ENCODE measurements at places on chromosomes 1 and 21.

DNA sequence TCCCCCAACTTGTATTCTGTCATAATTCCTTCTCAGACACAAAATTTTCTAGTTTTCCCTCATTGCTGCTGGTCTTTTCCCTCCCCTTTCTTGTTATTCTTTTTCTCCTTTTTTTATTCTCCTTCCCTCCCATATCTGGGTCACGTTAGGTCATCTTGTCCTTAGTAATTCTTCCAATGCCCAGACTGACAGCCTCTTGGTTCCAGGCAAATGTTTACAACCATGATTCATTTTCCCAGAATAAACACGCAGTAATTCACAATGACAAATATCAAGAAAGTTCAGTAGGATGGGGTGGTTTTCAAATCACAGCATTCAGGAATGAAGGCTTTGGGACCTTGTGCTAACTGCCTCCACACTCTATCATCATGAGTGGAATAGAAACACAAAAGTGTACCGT is 25.2 kb downstream of the NHLH2 start:
- DNase-seq = no peak

GRCh38 chr1:81406292-81406999 is 394.3 kb upstream of the ADGRL2 start:
- no peak for DNase-seq

DNA sequence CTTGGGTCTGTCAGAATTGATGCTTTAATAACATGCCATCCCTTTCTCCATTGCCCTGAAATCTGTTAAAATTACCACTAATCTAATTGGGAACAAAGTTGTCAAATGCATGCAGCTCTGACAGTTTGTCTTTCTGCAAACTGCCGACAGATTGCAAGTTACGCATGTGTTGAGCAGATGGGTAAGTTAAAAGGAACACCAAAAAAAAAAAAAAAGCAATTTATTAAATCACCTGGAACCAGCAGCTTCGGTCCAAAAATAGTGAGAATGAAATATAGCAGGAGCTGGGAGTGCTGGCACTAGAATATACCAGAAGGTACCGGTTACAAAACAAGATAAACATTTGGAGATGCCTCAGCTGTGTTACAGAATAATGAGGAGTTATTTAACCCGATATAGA is 149.6 kb upstream of the C1orf87 start:
- no peak for DNase-seq

DNA sequence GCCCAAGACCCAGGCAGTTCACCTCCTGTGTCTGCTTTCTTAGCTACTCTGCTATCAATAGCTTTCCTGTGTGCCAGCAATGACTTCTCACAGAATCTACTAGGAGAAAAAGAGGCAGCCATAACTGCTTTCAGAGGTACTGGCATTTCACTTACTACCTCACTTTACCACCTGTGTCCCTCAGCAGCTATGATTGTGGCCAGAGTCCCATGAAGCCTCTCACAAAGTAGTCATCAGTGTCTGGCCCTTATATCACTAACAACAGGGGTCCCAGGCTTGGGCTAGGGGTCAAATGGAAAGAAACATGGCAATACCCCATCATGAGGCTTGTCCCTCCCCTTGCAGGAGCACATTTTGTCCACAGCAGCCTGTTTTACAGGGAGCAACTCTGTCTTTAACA is 62.7 kb upstream of the EPS8L3 start:
- no peak for DNase-seq

GRCh38 chr1:214244252-214244651 is 36.7 kb upstream of the SMYD2 start:
- DNase-seq = no peak

- DNase-seq = no peak
Observed at GRCh38 chr1:34188418-34188817, 11.7 kb downstream of the C1orf94 start.

DNA sequence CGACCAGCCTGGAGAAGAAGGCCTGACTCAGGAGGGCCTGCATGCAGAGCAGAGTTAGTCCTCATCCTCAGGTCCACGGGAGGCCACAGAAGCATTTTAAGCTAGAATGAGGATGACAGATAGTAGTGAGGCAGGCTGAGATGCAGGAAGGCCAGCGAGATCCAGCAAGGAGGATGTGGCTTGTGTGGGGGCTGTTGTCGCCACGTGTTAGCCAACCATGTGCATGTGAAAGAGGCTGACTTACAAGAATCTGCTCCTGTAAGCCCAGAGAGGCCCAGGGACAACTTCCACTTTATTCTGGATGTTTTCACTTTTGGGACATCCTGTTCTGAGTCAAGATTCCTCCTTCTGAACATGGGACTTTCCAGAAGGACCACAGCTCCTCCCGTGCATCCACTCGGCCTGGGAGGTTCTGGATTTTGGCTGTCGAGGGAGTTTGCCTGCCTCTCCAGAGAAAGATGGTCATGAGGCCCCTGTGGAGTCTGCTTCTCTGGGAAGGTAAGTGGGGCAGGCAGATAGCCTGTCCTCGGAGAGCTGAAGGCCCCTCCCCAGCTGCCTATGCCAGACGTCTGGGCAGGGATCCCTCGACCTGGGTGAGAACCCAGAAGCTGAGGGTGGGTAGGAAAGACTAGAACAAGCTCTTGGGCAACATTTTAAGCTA is at the start of gene SLAMF8:
Gene SLAMF8 (plus strand): TSS at position 433 of the 661 bp plus-strand sequence. CDS start 26 bp downstream, at position 459.
- peak; percentile 73 for DNase-seq

GRCh38 chr1:239772446-239772845 is 319.2 kb upstream of the FMN2 start:
- no peak for DNase-seq

DNA sequence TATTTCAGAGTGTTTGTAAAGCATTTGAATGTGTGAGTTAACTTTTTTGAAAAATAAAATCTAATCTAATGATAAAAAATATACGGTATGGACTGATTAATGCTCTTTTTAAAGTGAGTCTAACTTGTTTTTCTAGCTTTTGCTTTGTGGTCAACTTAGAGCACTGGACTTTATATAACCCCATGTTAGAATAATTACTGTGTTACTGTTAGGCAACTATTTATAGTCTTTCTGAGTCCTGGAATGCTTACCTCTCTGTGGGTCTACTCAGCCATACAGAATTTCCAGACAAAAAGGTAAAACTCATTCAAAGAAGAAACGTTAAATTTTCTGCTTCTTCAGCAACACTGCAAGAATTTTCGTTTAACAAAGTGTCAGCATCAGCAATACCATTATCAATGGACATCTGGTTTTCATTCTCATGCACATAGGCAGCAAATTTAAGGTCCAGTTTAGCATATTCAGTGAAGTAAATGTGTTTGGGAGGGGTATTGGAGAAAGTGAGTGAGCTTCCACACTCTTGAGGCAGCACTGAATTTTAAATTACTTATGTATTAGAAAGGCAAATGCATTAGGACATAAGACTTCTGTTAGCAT is 664.7 kb upstream of the NEGR1 start:
- DNase-seq = no peak

DNA sequence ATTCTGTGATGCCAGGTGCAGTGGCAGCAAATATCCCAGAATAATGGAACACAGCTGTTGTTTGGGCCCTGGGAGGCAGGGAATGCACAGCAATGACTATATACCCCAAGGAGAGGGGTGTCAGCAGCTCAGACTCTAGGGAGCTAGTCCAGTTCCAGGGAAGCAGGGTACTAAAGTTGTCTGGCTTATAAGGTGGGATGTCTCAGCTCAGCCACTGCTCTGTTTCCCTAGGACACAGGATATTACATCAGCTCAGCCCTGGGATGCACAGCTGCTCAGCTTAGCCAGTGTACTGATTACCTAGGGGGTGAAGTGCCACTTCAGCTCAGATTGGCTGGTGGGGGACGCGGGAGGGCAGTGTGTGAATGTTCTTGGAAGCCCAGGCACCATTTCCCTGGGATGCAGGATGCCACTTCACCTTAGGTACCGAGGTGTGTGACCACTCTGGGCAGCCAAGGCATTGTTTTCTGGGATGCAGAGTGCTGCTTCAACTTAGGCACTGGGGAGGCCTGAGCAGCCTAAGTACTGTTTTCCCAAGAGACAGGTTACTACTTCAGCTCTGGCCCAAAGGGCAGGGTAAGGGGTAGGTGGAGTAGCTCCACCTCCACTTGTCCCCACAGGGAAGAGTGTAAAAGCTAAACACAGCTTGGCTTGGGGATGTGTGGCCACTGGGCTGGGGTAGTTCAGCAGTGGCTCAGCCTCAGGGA is 59.4 kb downstream of the DIPK1A start:
- no peak for DNase-seq

- DNase-seq = no peak
Observed at GRCh38 chr1:230820568-230820967, 47.8 kb downstream of the C1orf198 start.

DNA sequence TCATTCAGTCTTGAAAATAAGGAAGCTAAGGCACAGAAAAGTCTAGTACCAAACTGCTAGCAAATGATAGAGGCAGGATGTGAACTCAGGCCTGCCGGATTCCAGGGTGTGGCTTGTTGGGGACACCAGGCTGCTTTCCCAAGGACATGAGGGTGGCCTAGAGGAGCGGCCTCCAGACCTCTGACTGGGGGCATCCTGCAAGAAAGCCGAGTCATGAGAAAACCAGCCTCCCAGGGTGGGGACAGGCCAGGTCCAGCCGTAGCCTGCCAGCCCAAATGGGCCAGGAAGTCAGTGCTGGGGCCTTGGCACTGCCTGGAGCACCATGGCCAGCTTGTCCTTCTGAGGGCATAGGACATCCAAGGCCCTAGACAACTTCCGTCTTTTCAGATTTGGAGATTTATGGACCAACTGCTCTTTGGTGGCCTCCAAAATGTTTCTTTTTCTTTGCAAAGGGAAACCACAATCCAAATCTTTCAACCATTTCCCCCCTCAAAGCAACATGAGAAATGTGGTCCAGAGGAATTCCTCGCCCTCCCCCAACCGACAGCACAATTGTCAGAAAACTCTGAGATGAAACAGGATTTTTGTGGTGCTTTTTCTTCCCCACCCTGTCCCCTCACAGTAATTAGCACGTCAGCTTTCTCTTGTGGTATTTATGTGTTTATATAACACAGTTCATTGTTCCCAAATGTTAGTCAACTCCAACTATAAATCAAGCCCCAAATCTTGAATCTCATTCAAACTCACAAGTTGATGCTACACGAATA is 212.3 kb downstream of the KAZN start:
- no peak for DNase-seq

- DNase-seq = no peak
Observed at GRCh38 chr1:67957066-67957465, 93.4 kb downstream of the DIRAS3 start.

DNA sequence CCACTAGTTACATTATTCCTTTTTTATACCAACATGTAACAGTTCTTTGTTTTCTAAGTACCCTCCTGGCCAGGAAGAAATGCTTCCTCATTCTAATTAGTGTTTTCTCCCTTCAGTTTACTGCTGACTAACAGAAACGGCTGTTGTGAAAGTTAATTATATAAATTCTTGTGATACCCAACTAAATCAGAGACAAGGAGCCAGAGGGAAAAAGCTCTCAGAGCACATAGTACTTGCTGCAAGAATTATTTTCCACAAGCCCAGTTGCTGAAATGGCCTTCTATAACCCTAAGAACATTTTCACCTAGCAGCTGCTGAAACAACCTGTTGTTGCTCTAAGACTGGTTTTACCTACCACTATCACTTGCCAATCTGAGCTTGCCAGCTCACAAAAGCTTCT is 82.4 kb downstream of the FAF1 start:
- no peak for DNase-seq

- no peak for DNase-seq
Observed at GRCh38 chr1:235266325-235266724, 61.7 kb downstream of the ARID4B start.

- DNase-seq = no peak
Observed at GRCh38 chr1:177902266-177902665, 67.6 kb downstream of the SEC16B start.

GRCh38 chr1:2404890-2405511 is 7.4 kb downstream of the PEX10 start:
- no peak for DNase-seq

DNA sequence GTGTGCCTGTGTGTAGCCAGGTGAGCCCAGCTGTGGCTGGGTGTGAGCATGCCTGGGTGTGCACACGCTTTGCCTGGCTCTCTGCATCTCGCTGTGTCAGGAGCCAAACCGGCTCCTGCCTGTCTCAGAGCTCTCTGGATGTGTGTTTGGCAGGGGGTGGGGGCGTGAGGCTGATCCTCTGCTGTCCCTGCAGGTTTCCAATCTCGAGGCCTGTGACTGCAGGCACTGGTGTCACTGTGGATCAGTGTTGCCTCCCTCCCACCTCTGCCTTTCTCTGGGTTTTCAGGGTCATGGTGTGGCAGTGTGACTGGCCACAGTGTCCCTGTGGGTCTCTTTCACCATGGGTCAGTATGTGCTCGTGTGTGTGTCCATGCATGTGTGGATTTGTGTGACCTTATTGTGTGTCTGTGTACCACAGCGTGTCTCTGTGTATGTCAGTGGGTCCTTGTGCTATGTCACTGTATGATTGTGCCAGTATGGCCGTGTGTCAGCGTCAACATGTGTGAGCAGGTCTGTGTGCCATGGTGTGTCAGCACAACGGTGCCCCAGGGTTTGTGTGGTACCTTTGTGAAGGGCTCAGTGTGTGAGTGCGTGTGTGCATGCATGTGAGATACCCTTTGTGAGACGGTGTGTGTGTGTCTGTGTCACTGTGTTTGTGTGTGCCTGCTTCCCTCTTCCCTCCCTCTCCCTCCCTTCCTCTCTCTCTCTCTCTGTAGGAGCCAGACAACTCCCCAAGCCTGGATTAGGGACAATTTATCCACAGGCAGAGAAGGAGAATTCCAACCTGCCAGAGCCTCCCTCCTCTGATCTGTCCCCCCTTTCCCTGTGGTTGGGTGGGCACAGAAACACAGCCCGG is 43.4 kb downstream of the AHDC1 start:
- no peak for DNase-seq

- no peak for DNase-seq
Observed at GRCh38 chr1:213622365-213623063, 365.3 kb upstream of the PROX1 start.

GRCh38 chr1:61620536-61620935 is 104.4 kb downstream of the TM2D1 start:
- no peak for DNase-seq

GRCh38 chr21:42366292-42367010 is at the start of gene TFF1:
Gene TFF1, minus strand, starts transcription at chr21:42366535. Its CDS starts 40 bp downstream, at chr21:42366495.
- DNase-seq = no peak

- DNase-seq = no peak
Observed at GRCh38 chr21:24829397-24829796, 777.9 kb downstream of the MRPL39 start.

DNA sequence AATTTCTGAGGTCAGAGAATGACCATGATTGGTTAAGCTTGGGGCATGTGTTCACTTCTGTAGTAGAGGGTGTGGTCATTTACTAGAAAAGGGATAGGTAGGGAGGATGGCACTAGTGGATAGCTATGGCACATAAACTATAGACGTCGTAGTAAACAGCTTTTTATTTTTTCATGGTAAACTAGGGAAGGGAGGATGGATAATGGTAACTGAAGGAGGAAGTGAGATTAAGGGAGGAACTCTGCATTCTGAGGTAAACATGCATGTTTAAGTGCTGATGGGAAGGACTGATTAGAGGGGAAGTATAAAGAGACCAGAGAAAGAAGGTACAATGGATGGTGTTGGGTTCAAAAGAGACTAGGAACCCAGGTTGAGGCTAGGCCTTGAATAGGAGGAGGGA is 26.9 kb downstream of the PTGS2 start:
- DNase-seq = no peak

GRCh38 chr1:101996825-101997465 is at the start of gene OLFM3:
Gene OLFM3, minus strand, starts transcription at chr1:101996926.
- no peak for DNase-seq
